H9 (cell line): ENCODE measurements at places on chromosomes 2 and 18.

DNA sequence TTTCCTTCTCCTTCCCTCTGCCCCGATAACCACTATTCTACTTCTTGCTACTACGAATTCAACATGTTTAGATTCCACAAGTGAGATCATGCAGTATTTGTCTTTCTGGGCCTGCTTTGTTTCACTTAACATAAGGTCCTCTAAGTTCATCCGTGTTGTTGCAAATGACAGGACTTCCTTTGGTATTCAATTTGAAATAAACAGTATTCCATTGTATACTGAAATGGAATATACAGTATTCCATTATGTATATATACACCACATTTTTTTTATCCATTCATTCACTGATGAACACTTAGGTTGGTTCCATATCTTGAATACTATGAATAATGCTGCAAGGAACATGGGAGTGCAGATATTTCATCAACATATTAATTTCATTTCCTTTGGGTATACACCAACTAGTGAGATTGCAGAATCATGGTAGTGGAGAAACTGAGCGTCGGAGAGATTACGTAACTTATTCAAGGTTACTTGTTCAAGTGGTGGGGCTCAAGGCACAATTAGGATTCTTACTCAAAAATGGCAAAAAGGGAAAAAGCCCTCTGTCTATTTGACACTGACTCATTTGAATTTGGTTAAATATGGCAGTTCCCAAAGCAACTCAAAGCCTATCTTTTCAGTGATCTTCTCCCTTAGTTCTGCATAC, 85.1 kb downstream of the CHN1 start:
- DNase-seq, result no peak

- DNase-seq, result peak; percentile 5
These were observed 126.4 kb downstream of the SMAD7 start for GRCh38 chr18:48824231-48824970.

GRCh38 chr2:68103709-68104055, 40.9 kb upstream of the C1D start:
- DNase-seq, result no peak

- no peak for DNase-seq
These were observed 161.7 kb upstream of the SLC39A10 start for GRCh38 chr2:195495351-195495750.

DNA sequence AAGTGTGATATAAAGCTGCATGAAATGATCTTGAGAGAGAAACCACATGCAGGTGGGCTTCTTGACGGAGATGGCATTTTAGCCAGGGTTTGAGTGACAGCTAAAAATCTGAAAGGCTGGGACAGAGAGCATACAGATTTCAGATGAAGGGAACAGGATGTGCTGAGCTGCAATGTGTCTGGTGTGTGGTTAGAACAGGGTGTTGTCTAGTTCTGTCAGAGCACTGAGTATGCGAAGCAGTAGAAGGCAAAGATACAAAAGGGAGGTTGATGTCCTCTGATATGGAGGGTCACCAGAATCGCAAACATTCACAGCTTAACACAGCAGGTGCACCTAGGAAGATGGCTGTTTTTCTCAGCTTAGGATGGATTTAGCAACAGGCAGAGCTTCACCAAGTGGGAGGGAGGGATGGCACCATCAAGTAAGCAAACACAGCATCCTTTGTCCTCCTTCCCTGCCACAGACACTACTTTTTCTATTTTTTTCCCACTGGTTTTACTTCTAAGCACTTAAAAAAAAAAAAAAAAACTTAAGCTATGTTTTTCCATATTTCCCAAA, 182.5 kb downstream of the TMX3 start:
- DNase-seq, result no peak

DNA sequence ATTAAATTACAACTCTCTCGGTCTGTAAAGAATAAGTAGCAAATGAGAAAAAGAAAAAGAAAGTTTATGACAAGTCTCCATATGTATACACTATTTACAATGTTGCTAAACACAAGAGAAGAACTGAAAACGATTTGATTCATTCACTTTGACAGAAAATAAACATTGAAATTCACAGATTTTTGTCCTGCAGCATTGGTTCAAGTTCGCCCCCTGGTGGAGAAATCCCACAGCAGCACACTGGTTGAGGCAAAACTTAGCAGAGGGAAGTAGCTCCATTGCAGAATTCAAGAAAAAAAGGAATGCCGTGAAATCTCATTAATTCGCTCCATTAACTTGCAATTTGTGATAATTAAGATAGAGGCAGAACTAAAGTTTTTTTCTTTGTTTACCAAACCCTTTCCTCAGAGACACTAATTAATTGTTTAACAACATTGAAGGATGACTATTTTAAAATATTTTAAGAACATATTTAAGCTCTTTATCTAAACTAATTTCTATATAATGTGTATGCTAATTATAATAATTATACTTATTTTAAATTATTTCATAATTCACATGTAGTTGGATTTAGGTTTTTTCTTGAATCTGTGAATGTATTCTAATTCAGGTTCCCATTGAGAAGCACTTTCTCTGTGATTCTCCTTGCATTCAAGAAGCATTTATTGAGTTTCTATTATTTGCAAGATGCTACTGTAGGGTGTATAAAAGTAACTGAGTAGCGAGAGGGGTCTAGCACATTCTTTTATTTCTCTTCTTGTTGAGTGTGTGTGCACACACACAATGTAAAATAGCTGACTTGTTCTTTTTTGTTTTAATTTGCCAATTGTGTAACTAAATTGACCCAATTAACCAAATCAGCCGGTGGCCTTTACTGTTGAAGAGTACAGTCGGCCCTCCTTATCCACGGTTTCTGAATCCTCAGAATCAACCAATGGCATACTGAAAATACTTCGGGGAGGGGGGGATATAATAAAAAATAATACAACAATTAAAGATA, 74.1 kb downstream of the COL4A3 start:
- peak; percentile 61 for DNase-seq

GRCh38 chr18:24482821-24483220, 22.4 kb downstream of the HRH4 start:
- no peak for DNase-seq

- DNase-seq, result no peak
These were observed 65.4 kb downstream of the LDAH start for GRCh38 chr2:20757405-20758090.

DNA sequence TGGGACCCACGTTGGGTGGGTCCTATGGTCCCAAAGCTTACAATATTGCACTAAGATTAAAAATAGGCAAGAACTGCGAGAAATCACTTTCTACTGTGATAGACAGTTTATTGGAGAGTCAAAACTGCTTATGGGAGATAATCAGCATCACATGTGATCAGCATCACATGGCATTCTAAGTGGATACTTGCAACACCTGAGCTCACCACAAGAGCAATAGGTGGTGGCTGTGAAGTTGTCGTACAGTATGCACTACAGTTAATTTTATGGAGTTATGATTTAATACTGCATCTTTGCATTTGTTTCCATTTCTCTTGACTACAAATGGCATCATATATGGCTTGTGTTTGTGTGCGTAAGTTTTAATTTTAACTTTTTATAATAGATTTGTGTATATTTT, 11.6 kb downstream of the PNO1 start:
- no peak for DNase-seq

- DNase-seq, result no peak
These were observed 319.8 kb downstream of the ETAA1 start for GRCh38 chr2:67716895-67717396.

DNA sequence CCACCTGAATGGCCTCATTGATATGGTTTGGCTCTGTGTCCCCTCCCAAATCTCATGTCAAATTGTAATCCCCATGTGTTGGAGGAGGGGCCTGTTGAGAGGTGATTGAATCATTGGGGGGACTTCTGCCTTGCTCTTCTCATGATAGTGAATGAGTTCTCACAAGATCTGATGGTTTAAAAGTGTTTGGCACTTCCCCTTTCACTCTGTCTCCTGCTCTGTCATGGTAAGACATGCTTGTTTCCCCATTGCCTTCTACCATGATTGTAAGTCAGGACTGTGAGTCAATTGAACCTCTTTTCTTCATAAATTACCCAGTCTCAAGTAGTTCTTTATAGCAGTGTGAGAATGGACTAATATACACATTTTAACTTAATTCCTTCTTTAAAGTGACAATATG, 146.8 kb upstream of the KCNJ3 start:
- no peak for DNase-seq

- DNase-seq, result no peak
These were observed 135.9 kb downstream of the VAPA start for GRCh38 chr18:10049747-10050146.

DNA sequence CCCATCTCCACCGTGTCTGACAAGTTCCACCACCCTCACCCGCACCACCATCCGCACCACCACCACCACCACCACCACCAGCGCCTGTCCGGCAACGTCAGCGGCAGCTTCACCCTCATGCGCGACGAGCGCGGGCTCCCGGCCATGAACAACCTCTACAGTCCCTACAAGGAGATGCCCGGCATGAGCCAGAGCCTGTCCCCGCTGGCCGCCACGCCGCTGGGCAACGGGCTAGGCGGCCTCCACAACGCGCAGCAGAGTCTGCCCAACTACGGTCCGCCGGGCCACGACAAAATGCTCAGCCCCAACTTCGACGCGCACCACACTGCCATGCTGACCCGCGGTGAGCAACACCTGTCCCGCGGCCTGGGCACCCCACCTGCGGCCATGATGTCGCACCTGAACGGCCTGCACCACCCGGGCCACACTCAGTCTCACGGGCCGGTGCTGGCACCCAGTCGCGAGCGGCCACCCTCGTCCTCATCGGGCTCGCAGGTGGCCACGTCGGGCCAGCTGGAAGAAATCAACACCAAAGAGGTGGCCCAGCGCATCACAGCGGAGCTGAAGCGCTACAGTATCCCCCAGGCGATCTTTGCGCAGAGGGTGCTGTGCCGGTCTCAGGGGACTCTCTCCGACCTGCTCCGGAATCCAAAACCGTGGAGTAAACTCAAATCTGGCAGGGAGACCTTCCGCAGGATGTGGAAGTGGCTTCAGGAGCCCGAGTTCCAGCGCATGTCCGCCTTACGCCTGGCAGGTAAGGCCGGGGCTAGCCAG, 1.2 kb downstream of the ONECUT2 start:
- DNase-seq, result no peak

GRCh38 chr18:9206421-9206820, 69.8 kb downstream of the ANKRD12 start:
- no peak for DNase-seq

DNA sequence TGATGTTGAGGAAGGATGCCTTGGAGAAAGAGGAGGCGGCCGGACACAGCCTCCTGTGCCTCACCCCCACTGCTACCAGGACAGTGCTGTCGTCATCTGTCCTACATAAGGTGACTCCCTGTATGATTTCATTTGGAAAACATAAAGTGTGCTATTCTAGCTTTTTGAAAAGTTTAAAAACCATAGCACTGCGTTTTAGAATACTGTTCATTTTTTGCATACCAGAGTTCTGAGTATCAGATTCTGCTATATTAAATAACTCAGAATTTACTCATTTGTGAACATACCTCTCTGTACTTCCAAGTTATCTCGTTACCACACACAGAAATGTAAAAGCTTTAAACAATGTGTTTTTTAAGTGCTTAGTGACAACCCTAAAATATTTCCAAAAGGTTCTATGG, 302.9 kb downstream of the LRRTM1 start:
- DNase-seq, result no peak

- no peak for DNase-seq
These were observed 4.7 kb downstream of the NMUR1 start for GRCh38 chr2:231525248-231526163.

DNA sequence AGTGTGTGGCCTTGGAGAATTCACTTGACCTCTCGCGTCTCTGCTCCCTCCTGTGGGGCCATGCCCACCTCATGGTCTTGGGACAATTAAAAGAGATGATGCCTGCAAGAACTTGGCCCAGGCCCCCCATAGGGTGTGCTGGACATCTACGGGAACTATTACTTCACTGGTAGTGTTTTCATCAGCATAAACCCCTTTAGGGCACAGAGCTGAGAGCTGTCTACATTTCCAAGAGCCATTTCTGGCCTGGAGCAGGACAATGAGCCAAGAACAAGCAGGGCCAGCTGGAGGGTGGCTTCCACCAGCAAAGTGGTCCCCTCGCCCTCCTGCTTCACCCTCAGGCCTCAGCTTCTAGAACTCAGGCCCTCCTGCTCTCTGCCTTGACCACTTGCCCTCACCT, 232.3 kb downstream of the ZBTB7C start:
- DNase-seq, result no peak

GRCh38 chr18:58960508-58960907, 95.8 kb downstream of the ZNF532 start:
- DNase-seq, result no peak

DNA sequence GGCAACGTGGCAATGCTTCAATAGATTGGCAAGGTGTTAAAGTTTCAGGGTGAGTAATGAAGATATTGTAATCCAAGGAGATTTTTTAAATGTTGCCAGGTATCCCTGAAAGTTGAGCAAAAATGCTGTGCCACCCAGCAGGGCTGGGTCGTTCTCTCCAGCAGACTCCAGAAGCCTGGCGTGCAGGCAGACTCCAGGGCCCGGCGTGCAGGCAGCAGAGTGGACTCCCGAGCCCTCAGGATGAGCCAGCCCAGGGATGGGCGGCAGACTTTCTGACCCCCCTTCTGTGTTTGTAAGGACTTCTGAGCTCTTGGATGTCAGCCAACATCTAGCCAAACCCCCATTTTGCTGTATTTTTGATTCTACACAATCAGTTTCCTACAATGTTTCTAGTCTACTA, 289.1 kb downstream of the ZNF516 start:
- no peak for DNase-seq

GRCh38 chr2:28716265-28716865, 35.3 kb upstream of the PPP1CB start:
- DNase-seq, result no peak

- DNase-seq, result no peak
These were observed 1915.7 kb upstream of the CELF4 start for GRCh38 chr18:39481281-39481680.

DNA sequence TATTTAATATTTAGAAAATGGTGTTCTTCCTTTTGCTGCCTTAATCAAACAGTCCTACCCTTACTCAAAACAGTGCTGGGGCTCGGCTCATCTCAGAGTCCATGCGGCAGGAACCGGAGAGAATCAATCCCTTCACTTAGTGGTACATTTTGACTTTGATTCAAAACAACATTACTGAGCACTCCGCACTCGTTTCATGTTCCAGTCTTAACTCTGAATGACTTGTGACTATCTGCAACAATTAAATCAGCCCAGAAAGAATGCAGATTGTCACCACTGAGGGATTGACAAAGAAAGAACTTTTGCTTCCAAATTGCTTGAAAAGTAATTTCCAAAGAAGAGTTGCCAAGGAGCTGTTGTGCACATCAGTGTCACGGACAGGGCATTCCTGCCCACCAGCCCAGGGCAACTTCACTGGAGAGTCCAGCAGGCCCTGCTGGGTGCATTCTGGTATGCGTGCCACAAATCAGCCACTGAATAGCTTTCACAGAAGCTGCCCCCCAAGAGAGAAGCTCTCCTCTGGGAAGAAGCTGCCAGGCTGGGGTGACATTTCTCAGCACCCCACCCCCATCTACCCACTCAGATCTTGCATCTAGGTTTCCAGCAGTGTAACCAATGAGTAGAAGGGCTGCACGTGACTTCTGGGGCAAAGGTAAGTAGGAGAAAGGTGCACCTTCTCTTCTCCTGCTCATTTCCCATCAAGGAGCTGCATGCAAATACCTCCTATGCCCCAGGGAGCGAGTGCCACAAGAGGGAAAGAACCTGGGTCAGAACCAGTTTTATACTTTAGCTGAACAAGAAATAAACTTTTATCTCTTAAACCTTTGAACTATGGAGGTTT, 84.6 kb upstream of the ATP8B1 start:
- no peak for DNase-seq
